ENCODE measurements at places on chromosomes 4 and X. TPM values are rescaled to one million over a fixed set of nuclear protein-coding genes. Genes with fewer than 3 reads are reported as not detected.

SHISA3 gene
- total RNA-seq, result 8.1 TPM

CITED1 gene
- total RNA-seq, result not detected

MAB21L2 gene
- 0.11 TPM for total RNA-seq

TLR10 gene
- not detected for total RNA-seq

HDX gene
- total RNA-seq, result 2.0 TPM

HHIP gene
- not detected for total RNA-seq

ARAP2 gene
- total RNA-seq, result 2.9 TPM

DNA sequence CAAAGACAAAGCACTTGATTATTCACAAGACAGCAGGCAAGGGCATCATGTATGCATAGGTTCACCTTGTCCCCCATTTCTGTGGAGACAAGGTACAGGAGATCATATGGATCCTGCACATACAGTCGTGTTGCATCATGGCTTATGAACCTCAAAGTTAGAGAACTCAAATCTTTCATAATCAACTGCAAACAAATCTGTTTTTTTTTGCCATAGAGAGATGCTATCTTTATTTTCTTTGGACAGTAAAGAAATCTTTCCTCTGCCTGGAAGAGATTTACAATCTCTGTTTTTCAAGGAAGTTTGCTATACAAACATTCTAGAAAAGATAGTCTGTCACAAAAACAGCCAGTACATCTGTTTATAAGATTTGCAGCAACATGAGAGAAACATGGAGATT lies 578.8 kb downstream of the ANKRD50 start:
- no peak for DNase-seq

DNA sequence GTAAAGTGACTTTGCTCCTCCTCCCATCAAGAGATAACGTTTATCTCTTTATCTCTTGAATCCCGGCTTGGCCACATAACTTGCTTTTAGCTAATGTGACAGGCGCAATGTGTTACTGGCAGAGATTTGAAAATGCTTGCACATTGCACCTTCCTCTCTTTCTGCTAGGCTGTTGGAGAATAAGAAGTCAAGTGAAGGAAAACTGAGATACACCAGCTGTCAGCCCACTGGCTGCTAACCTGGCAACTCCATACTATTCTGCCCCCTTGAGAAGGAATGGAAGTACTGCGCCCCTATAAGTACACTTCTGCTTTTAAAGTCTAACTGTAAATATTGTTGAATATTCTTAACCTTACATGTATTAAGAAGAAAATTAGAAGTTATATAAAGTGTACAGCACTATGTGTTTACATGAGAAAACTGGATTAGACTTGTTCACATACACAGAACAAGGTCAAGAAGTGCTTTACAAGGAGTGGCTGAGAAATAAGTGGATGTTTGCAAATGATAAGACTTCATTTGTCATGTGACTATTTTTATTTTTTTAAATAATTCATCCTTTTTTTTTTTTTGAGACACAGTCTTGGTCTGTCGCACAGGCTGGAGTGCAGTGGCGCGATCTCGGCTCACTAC lies 424.5 kb upstream of the CTSO start:
- DNase-seq, result no peak

DNA sequence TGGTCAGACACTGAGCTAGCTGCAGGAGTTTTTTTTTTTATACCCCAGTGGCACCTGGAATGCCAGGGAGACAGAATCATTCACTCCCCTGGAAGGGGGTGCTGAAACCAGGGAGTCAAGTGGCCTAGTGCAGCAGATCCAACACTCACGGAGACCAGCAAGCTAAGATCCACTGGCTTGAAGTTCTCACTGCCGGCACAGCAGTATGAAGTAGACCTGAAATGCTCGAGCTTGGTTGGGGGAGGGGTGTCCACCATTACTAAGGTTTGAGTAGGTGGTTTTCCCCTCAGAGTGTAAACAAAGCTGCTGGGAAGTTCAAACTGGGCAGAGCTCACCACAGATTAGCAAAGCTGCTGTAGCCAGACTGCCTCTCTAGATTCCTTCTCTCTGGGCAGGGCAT lies 537.9 kb upstream of the LCORL start:
- no peak for DNase-seq

DNA sequence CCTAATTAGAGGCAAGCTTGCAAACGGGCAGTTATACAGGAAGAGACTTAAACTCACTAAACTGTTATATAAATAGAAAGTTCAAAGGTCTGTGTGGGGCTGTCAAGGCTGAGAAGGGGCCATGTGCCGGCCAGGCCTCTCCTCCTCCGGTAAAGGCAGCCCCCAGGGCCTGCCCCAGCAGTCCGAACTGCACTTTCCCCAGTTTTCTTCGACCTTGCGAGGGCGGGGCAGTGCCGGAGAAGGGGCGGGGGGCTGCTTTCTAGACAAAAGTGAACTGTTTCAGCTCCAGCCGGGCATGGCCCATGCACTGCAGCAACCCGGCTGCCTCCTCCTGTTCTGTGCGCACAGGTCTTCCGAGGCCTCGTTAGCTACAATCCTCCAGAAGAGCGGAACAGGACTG lies 4.1 kb downstream of the AFF2 start:
- no peak for DNase-seq

- DNase-seq, result peak; percentile 47
These were observed 101.9 kb downstream of the MAML3 start for GRCh38 chr4:140052050-140052449.

DNA sequence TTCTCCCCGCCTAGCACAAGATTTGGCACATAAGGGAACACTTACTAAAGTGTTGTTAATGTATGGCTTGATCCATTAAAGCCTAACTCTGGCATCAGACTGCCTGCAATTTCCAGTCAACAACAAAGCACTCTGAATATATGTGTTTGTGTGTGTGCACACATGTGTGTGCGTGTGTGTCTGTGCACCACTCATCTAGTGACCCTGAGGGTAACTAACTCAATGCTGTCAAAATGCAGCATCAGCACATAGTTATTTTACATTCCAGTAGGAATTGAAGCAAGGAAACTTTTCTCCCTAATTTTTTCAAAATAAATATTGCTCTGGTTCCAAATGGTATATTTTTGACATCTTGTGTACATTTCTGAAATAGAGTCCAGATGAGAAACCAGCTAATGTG lies 94.4 kb downstream of the SHROOM4 start:
- DNase-seq, result no peak

DNA sequence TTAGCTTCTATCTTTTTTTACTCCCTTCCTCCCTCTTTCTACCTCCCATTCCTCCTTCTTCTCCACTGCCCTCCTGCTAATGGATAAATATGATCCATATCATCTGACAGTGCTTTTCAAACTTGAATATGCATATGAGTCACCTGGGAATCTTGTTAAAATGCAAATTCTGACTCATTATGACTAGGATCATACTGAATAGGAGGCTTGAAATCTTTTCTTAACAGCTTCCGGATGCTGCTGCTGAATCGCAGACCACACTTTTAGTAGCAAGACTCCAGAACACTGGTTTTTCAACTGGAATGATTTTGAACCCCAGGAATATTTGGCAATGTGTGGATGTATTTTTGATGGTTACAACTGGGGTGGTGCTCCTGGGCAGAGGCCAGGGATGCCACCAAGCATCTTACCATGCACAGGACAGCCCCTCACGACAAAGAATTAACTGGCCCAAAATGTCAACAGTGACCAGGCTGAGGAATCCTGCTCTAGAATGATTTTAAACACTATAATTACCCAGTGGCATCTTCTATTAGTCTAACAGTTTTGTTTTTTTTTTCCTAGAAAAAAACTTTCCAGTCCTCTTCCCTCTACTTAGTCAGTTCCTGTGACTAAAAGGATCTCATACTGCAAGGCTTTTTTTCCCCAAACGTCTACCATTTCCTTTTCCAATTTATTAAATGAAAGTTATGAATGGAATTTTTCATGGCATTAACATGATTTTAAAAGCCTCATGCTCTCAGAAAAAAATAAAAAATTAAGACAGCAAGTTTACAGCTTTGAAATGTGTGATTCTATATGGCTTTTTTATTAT lies 10.6 kb upstream of the PYURF start:
- DNase-seq, result no peak

- DNase-seq, result no peak
These were observed 537.8 kb upstream of the BOD1L1 start for GRCh38 chr4:14165222-14165920.

GRCh38 chr4:131113704-131114103 lies 2017.8 kb downstream of the C4orf33 start:
- DNase-seq, result no peak

DNA sequence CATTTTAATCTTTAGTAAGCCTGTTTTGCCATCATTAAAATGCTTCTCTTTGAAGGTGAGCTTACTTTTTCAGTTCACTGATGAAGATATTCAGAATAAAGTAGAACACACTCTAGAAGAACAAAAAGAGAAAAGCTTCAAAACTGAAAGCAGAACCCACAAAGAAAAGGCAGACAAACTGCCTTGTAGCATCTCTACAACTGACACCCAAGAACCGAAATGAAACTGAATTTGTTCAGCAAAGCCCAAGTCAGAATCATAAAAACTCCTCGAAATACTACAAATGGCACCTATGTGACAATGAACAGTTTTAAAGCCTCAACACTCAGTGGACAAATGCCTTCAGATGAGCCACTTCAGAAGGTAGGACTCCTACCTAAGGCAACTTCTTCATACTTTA lies 83.6 kb downstream of the MAML3 start:
- no peak for DNase-seq

- no peak for DNase-seq
These were observed 52.1 kb upstream of the RAP2C start for GRCh38 chrX:132271311-132271778.
